ENCODE measurements at places on chromosomes 16 and 17. TPM values are rescaled to one million over a fixed set of nuclear protein-coding genes. Genes with fewer than 3 reads are reported as not detected.

RAMP2 gene
- total RNA-seq: not detected

TMEM235 gene
- total RNA-seq: not detected

KRT33B gene
- not detected for total RNA-seq

SLC35G6 gene
- not detected for total RNA-seq

CD300H gene
- not detected for total RNA-seq

FZD2 gene
- total RNA-seq: 0.30 TPM

ACSM3 gene
- 5.5 TPM for total RNA-seq

HSF5 gene
- total RNA-seq: 1.2 TPM

WFIKKN2 gene
- total RNA-seq: not detected

EXOC3L1 gene
- not detected for total RNA-seq

SCN4A gene
- 0.02 TPM for total RNA-seq

HSD17B1 gene
- total RNA-seq: 0.77 TPM

ANKRD40CL gene
- not detected for total RNA-seq

RPGRIP1L gene
- 7.2 TPM for total RNA-seq

Data from T-helper 2 cell treated with Interferon-gamma antibody and Interleukin-4, amounts not matched to agents 100 ng/mL and 5 ng/mL, for 36 hours (primary cell).